Caco-2 (cell line): ENCODE measurements at places on chromosomes 1 and 21. TPM values are rescaled to one million over a fixed set of nuclear protein-coding genes. Genes with fewer than 3 reads are reported as not detected.

DNA sequence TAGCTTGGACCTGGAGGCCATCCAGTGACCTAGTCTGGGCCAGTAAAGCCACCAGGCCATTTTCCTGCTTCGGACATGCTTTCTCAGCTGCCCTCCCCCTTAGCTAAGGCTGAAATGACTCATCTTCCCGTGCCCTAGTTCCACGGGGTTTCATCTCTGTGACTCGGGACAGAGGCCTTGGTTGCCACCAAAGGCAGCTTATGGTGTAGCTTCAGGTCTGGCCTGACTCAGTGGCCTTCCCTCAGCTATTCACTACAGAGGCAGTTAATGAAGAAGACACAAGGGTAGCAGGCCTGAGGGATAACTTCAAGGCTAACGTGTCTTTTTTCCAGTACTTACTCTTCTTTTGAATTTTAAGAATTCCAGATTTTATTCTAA, 82.4 kb downstream of the PBX1 start:
- DNase-seq = no peak

DNA sequence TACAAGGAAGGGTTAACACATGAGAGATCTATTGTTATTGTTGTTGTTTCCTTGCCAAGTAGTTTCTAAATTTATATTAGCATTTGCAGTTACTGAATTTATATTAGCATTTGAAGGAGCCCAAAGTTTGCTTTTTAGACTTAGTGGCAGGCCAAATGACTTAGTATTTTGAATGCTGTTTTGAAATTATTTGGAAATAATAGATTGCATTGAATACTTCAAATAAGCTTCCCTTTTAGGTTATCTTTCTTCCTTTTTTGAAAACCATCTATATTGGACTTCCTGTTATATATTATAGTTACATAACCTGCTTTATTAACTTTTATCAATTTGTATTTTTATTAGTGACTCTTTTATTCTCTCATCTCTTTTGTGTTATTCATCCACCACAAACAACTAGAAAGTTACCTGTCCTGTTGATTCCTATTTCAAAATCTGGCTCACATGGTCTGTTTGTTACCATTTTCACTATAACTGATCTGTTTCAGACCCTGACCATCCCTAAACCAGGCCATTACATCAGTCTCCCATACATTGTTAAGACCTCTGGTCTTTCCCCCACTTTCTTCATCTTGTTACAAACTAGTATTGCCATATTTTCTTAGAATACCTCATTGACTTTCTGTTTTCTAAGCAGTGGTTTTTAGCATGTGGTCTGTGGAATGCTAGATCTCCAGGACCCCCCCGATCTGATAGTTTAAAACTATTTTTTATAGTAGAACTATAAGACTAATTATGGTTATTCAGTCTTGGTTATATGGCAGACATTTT, 185.2 kb downstream of the RASAL2 start:
- DNase-seq = no peak

Gene EFHD2
- total RNA-seq = 29.5 and 30.3 TPM in 2 replicates

DNA sequence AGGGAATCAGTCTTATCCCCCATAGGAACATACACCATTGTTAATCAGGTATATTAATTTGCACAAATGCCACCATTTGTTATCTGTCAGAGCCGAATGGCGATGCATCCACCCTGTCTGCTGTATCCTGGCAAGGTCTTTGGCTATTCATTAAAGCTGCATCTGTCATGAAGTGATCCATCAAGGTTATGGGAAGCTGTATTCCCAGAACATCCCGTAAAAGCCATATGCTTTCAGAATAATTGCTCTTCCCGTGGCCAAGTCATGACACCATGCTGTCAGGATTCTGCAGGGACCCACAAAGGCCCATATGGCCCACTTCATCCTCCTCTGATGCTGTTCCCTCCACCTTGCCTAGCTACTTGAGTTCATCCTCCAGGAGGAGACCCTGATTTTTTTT, 103.9 kb downstream of the RAVER2 start:
- DNase-seq = no peak
